Thoracic aorta (tissue), 2 donors: ENCODE measurements at places on chromosomes 12 and 14. TPM values are rescaled to one million over a fixed set of nuclear protein-coding genes. Genes with fewer than 3 reads are reported as not detected.

Gene AMIGO2
- 10.9 TPM for total RNA-seq

GRCh38 chr12:82426081-82426480 lies 67.8 kb downstream of the METTL25 start:
- H3K27ac ChIP-seq, result no peak overlapping the region
- DNase-seq, result no peak
- no peak overlapping the region for H3K4me3 ChIP-seq
- H3K4me1 ChIP-seq, result no peaks in the 10 kb centered on the region

DNA sequence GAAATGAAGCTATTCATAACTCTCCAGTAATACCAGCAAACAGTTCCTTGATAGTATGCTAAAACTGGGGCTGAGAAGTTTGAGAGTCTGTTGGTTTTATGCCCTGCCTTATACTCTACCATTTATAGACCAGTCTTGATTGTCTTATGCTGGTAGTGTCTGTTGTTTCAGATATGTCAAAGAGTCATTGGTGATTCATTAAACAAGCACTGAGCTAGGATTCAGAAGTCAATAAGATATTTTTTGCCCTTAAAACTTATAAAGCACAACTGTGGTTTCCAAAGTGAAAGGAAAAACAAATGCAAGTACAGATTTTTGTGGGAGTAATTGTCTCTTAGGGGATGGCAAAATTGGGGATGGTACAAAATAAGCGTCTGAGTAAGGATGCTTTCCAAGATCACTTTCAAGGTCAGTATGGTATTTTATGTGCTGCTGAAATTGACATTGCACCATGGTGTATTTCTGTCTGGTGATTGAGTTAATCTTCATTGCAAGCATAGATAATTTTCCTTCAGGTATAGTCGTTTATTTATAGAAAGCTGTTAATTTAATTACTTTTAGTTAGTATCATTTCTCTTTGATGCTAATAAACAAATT lies 289.5 kb upstream of the E2F7 start:
- no peaks in the 10 kb centered on the region for H3K36me3 ChIP-seq
- no peak overlapping the region for H3K27ac ChIP-seq
- no peak for DNase-seq
- H3K4me1 ChIP-seq, result no peaks in the 10 kb centered on the region
- H3K4me3 ChIP-seq, result no peak overlapping the region

GRCh38 chr12:113048716-113049127 lies 7.8 kb upstream of the DTX1 start:
- no peaks in the 10 kb centered on the region for H3K4me1 ChIP-seq
- no peak overlapping the region for H3K27ac ChIP-seq
- DNase-seq, result peak; percentile 19
- no peak overlapping the region for H3K4me3 ChIP-seq

GRCh38 chr12:116539905-116540482 lies 19.2 kb upstream of the MAP1LC3B2 start:
- no peaks in the 10 kb centered on the region for H3K36me3 ChIP-seq
- peak overlapping the region; percentile 27 for H3K4me3 ChIP-seq
- DNase-seq, result no peak
- no peaks in the 10 kb centered on the region for H3K27me3 ChIP-seq
